EH (cell line): ENCODE measurements at places on chromosomes 1 and 21.

GRCh38 chr21:19981938-19982337 is 1016.3 kb upstream of the NCAM2 start:
- no peak for DNase-seq

DNA sequence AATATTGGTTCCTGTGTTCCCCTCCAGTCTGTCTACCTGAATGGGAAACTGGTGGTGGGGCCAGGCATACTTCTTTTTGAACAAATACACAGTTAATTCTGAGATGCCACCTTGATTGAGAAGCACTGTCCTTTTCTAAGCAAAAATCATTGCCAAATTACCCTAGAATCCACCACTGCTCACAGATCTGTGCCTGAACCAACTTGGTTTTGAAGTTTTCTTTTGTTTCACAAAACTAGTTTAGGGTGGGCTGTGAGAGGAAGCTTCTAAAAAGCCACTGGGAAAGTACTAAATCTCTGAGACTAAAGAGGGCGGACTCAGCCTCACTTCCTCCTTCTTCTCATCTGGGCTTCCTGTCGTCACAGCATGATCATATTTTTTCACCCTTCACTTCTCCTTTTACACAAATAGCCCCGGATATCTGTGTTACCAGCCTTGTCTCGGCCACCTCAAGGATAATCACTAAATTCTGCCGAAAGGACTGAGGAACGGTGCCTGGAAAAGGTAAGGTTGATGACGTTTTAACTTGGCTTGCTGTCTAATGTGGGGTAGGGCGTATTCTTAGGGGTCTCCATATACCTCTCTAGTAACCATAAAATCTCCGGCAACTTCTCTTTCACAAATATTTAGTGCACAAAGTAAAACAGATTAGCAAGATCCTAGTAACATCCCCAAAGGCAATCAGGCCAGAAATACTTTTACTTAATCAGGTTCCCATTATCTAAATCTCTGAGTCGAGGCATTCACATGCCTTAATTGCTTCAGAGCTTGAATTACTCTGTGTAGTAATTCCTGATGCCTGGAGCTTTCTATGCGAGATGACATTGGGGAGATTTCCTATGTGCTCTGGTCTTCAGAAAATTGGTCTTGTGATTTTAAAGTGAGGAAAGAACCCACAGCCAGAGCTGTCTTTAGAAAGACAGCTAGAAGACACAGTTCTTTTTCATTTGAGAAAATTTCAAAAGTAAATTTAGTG is at the start of gene CD53:
Gene CD53, plus strand, starts transcription at position 404 of the 976 bp plus-strand sequence. CDS start 18,261 bp downstream, outside the sequence.
- no peak for DNase-seq

DNA sequence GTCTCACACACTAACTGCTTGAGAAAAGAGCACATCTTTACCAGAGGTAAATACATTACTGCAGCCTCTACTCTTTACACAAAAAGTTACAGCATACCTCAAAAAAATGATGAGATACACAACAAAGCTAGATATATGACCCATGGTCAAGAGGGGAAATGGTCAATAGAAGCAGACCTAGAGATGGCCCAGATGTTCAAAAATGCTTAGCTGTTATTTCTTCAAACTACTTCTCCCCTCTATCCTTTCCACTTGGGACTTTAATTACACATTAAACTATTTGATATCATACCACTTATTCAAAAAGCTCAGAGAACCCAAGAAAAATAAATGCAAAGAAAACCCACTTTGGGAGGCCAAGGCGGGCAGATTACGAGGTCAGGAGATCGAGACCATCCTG is 12.8 kb downstream of the BRWD1 start:
- DNase-seq, result no peak

GRCh38 chr1:48422009-48422408 is 50.0 kb downstream of the SPATA6 start:
- DNase-seq, result no peak

DNA sequence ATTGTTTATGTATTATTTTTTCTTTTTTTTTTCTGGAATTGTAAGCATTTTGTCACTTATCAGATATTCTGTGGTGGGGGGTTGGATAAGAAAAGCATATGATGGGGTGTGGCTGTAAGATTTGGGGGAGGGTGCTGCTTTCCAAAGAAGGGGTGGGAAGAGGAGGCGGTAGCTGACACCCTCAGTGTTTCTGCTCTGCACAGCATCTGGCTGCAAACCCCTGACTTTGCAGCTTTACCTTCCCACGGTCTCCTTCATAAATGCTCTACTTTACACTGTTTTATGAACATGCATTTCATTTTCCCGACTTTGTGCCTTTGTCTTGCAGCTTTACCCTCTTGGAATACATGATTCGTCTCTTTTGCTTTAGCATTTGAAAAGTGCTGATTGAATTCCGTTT is 7.6 kb downstream of the FMN2 start:
- DNase-seq, result peak; percentile 17

DNA sequence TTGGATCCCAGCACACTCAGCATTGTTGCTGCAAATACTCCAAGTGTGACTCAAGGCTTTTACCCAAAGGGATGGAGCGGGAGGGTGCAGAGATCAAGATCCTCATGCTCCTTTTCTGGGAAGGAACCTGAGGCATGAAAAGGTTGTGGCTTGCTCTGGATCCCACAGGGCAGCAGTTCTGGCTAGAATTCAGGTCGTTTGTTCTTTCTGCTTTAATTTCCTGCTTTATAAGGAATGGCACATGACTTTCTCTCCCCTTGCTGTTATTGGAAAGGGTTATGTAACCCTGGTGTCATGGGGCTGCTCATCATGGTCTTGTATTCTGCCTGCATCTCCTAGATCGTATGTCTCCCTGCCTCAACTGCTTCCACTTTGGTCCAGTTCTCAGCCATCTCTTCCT is 101.6 kb downstream of the NOS1AP start:
- DNase-seq, result peak; percentile 66

GRCh38 chr1:76292418-76293184 is 218.1 kb downstream of the ST6GALNAC3 start:
- no peak for DNase-seq

GRCh38 chr1:220176540-220176939 is 82.6 kb downstream of the IARS2 start:
- DNase-seq, result no peak

DNA sequence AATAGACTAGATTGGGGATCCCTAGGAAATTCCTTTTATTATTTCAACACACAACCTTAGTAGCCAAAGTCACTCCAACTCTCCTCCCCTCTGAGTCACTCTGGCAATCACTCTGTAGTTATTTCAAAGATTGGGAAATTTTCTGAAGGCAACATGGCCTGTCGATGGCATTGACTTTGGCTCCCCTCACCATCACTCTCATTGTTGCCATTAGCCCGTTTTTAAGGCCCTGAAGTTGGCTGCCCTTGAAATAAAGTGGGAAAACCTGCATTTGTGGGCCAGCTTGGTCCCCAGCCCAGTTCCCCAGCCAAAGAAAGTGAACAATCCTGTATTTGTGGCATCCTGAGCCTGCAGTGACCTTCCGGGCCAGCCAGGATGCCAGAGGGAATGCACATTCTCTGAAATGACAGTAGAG is 52.5 kb downstream of the CDC7 start:
- DNase-seq, result peak; percentile 74
